Right atrium auricular region (tissue), 2 donors: ENCODE measurements at places on chromosomes 5 and 9. TPM values are rescaled to one million over a fixed set of nuclear protein-coding genes. Genes with fewer than 3 reads are reported as not detected.
A peak's percentile ranks its signal among the peaks of the same experiment; 100 is the strongest.

WDR38 gene
- total RNA-seq = not detected

IRX4 gene
- total RNA-seq = not detected

- DNase-seq = no peak
Measured at GRCh38 chr9:92047500-92047899, 67.7 kb downstream of the SPTLC1 start.

DNA sequence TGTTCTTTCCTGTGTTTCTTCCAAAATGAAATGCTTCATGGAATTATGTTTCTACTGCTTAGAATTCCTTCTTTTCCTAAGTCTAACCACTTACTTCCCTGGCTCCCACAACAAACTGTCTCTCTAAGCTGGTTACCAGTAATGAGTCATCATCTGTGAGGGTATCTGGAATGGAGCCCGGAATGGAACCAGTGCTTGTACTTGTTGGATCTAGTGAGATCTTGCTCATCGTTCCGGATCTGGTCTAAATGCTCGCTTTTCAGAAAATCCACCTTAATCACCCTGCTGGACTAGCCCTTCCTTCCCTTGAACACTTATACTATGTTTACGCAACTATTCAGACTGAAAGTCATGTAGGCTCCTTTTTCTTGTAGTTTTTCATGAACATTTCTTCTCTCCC lies 184.8 kb downstream of the PBX3 start:
- peak; percentile 63 for DNase-seq

GRCh38 chr5:180628211-180628610 lies 21.2 kb downstream of the FLT4 start:
- DNase-seq = no peak

- DNase-seq = no peak
Measured at GRCh38 chr9:80146466-80146865, 574.7 kb downstream of the TLE4 start.

- no peak for DNase-seq
Measured at GRCh38 chr9:136107155-136107952, 11.3 kb downstream of the TMEM250 start.

- no peak for DNase-seq
Measured at GRCh38 chr5:883475-884181, 9.0 kb downstream of the BRD9 start.

TTC23L gene
- not detected for total RNA-seq

DNA sequence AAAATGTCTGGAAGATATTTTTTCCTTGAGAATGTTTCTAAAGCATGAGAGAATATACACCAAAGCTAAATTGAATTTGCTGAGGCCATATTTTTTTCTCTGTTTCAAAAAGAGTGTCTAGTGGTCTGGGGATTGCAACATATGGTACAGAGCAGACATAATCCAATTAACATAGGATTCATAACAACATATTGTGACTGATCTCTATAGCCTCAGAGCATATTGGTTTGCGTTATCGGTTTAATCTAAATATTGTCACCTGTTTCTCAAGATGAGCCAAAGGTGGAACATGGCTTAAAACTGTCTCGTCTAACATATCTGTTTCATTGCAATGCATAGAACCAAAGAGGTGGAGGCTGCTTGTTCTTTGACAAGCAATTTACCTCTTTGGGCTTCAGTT lies 3.9 kb downstream of the PPP3R2 start:
- no peak for DNase-seq

- DNase-seq = no peak
Measured at GRCh38 chr9:127116088-127116726, 6.2 kb downstream of the ANGPTL2 start.

TAF1L gene
- not detected for total RNA-seq

GRCh38 chr9:125960626-125961025 lies 213.5 kb downstream of the PBX3 start:
- DNase-seq = no peak

- DNase-seq = peak; percentile 72
Measured at GRCh38 chr5:137753691-137754187, 424 bp downstream of the HNRNPA0 start.

GRCh38 chr9:127140842-127141675 lies 18.6 kb upstream of the ANGPTL2 start:
- peak; percentile 55 for DNase-seq

GRCh38 chr5:50886657-50887345 lies 220.4 kb downstream of the PARP8 start:
- DNase-seq = no peak

F2RL2 gene
- 0.44 TPM for total RNA-seq

- no peak for DNase-seq
Measured at GRCh38 chr5:54062958-54063357, 247.4 kb downstream of the ARL15 start.

GRCh38 chr9:81344366-81344765 lies 345.0 kb downstream of the TLE1 start:
- no peak for DNase-seq

BTNL8 gene
- 0.59 TPM for total RNA-seq

AMBP gene
- not detected for total RNA-seq

PHYHD1 gene
- total RNA-seq = 21.3 TPM

DNA sequence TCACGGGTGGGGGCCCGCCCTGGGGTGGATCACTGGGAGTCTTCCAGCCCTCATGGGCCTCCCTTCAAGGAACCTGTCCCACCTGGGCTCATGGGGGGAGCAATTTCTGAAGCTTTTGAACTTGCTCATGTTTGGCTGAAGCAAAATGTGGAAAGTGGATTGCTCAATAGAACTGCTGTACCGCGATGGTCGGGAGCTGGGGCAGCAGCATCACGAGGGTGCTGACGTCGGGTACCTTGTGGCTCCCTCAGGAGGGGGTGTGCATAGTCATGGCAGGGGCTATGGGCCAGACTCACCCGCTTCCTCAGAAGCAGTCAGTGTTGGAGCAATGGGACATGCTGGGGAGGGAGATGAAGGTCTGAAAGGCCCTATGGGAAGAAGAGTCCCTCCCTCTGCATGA lies 57.9 kb downstream of the PRRT1B start:
- no peak for DNase-seq

GRCh38 chr9:131031642-131032005 lies 22.6 kb downstream of the LAMC3 start:
- DNase-seq = no peak
